Stimulated activated CD8-positive, alpha-beta memory T cell treated with anti-CD3 and anti-CD28 coated beads, Interleukin-2, amount 100 ng/mL, for 1 hour (primary cell): ENCODE measurements at places on chromosomes 4 and X.

GRCh38 chr4:89101256-89102161 lies 9.8 kb upstream of the TIGD2 start:
- no peak for DNase-seq

- no peak for DNase-seq
Measured at GRCh38 chr4:89765966-89766365, 71.0 kb downstream of the SNCA start.

DNA sequence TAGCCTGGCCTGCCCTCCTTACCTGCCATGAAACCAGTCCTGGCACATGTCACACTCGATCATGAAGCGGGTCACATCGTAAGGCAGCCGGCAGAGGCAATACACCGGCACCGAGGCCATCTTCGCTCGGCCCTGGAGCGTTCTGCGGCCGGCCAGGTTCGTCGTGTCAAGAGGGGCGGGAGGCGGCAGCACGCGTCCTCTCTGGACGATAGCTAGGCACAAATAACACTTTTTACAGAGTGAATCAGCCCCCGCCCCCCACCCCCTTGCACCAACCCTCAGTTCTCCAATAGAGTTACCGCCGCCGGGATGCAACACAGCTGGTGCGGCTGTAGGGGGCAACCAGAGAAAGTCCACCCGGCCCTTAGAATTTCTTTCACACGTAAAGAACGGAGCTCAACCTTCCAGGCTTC lies 1.7 kb downstream of the PHF8 start:
- DNase-seq: peak; percentile 6

DNA sequence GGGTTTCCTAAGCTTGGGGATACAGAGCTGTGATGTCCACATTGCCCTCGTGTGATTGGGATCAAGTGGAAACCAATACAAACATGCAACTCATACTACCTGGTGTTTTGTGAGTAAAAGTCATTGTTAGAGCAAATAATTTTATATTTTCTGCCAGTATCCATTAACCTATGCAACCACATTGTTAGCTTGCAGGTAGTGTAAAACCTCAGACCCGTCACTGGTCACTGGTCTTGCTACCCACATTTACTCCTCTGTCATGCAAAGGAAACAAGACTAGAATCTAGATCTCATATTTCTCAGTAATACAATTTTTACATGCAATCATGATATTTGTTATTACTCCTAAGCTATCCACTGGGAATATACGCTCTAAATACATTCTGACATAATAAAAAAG lies 324.3 kb upstream of the NDST4 start:
- DNase-seq: no peak

DNA sequence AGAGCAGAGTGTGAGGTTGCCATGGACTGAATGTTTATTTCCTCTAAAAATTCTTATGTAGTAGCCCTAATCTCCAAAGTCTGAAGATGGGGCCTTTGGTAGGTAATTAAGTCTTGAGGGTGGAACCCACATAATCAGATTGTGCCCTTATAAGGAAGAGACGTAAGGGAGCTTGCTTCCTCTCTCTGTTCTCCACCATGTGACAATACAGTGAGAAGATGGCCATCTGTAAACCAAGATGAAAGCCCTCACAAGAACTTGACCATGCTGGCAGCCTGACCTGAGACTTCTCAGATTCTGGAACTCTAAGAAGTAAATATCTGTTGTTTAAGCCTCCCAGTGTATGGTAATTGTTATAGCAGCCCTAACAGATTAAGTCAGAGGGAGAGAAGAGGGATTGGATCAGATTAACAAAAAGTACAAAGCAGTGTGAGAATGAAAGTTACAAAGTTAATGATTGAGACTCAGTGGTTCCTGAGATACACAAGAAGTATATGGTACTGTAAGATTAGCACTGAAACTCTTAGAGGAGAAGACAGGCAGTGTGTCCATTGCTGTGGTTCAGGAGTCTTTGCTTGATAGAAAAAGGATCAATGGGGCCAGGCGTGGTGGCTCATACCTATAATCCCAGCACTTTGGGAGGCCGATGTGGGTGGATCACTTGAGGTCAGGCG lies 82.5 kb upstream of the GC start:
- DNase-seq: no peak

DNA sequence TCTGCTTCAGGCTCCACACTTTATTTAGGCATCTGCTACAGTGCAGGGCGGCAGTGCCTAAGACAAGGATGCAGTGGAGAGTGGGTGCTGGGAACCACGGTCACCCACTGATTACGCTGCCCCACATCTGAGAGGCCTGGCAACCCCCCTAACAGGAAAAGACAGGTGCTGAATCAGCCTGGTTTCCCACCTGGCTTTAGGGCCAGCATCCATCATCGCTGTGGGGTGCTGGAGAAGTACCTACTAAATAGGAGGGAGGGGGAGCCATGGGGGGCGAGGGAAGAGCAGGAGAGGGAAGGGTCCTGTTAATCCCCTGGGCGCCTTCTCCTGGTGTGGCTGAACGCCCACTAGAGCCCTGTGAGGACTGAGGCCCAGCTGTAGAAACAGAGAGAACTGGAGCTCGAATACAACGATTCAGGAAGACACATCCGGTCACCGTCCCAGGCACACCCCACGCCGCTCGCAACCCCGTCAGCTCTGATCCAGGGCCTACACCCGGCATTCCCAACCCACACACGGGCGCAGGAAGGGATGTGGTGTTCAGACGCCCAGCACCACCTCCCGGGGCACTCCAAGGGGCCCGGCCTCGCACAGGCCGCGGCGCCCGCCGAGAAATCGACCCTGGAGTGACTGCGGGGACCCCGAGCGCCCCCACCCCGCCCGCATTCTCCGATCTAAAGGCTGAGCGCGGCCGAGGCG lies 554 bp downstream of the DCTD start:
- no peak for DNase-seq

- no peak for DNase-seq
Measured at GRCh38 chr4:114488301-114488982, 110.2 kb upstream of the UGT8 start.

DNA sequence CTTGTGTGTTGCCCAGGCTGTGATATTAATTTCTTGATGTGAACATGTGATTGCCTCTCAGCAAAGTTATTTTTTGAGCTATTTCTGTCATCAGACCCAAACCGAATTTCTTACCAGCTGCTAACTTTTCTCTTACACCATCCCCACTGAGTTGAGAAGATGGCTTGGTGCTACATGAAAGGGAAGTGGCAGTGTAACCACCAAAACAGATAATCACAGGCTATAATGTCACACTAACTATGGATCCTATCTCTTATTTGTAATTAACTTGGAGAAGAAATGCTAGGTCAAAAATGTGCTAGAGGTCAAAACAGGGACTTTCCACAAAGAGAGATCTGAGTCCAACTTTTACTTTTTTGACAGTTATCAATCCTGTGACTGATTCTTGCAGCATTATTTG lies 43.8 kb downstream of the ELOVL6 start:
- DNase-seq: no peak

- DNase-seq: no peak
Measured at GRCh38 chr4:142581881-142582280, 264.2 kb downstream of the INPP4B start.

DNA sequence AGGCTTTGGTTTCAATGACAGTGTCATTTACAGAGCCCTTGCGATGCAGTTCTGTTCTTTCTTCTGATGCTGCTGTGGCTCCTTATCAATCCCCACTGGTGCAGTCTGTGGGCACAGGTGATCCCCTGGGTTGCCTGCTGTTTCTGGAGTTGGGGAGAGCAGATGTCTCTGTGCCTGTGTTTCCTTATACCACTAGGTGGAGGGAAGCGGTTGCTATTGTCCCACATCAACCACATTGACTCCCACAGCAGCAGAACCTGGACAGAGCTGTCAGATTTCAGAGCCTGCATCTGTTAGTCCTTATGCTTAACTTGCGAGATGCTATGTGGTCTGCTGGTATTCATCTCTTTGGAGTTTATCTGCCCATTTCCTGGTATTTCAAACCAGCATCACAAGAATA lies 57.7 kb downstream of the NEIL3 start:
- no peak for DNase-seq

DNA sequence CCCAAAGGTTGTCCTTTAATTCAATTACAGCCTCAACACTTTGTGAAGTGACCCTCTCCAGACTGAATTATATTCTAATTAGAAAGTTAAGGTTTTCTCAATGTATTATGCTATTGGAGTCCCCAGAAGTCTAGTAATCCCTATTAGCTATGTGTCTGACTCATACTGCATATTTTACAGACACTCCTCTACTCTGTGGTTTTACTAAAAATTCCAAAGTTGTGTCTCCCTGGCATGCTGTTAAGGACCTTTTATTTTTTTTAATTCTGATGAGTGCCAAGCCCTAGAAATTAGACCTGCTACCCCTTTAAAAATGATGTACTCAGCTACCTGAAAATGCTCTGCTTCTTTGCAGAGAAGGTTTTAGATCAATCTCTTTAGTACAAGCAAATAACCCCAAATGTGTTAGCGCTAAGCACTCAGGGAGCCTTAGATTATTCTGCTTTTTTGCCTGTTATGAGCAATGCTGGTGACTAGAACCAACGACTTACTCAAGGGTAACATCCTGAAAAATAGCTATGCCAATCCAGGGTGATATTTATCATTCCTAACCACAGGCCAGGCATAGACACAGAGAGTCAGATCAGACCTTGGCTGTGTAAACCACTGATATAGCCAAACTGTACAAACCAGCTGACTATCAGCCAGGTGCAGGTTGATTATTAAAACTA lies 26.1 kb upstream of the CXCL13 start:
- DNase-seq: no peak

GRCh38 chr4:143599827-143600226 lies 86.3 kb downstream of the SMARCA5 start:
- DNase-seq: no peak

- no peak for DNase-seq
Measured at GRCh38 chrX:111830571-111830970, 45.4 kb upstream of the TRPC5OS start.

DNA sequence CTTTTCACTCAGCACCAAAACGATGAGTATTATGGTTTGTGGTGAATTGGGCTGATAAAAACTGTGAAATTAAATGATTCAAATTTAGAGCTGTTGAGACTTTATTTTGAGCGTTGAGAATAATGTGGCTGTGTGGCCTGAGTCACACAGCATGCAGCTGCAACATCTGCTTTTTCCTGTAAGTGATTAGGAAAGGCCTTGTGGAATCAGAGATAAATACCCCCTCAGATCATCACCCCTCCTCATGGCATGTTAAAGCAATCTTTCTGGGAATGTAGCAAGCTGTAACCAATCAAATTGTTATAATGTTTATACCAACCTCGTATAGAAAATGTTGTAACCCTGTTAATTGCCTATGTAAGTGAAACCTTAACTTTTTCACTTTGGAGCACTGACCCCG lies 90.0 kb upstream of the GRPR start:
- DNase-seq: no peak

- DNase-seq: no peak
Measured at GRCh38 chrX:153409414-153410101, 1.7 kb upstream of the ZFP92 start.

DNA sequence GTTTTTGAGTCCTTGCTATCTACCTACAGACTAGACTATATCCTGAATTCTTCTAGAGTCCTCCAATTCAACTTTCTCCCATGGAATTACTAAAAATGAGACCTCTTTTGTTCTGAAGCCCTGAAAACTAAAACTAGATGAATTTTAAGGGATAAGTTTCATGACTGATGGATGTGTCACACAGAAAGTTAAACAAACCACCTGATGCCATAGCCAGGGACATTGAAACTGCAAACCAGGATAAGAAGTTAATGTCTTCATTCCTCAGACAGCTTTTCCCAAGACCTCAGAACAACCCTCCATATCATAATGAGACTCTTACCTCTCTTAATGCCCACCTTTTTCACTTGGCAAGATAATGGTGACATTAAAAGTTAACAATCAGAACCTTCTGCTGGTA lies 81.5 kb upstream of the PTPN13 start:
- no peak for DNase-seq

DNA sequence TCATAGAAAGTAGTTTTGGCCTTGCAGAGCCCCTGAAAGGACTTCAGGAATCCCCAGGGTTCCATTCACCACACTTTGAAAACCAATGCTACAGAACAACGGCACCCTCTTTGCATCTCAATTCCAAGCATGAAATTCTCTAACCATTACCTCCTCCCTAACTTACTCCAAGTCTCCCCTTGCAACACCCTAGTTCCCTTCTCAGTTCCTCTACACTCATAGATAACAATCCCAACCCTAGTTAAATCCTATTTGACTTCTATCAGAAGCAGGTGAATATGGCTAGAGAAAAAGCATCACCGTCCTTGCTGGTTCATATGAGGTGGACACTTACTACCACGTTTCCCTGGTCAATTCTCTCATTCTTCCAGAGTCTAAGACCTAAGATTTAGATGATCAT lies 2.4 kb downstream of the RCHY1 start:
- no peak for DNase-seq

GRCh38 chrX:40437348-40437747 lies 143.4 kb upstream of the ATP6AP2 start:
- no peak for DNase-seq
